Sigmoid colon (tissue), 7 donors: ENCODE measurements at places on chromosomes 11 and 22. TPM values are rescaled to one million over a fixed set of nuclear protein-coding genes. Genes with fewer than 3 reads are reported as not detected.

STIM1 gene
- polyA plus RNA-seq = 15.6 TPM

DNA sequence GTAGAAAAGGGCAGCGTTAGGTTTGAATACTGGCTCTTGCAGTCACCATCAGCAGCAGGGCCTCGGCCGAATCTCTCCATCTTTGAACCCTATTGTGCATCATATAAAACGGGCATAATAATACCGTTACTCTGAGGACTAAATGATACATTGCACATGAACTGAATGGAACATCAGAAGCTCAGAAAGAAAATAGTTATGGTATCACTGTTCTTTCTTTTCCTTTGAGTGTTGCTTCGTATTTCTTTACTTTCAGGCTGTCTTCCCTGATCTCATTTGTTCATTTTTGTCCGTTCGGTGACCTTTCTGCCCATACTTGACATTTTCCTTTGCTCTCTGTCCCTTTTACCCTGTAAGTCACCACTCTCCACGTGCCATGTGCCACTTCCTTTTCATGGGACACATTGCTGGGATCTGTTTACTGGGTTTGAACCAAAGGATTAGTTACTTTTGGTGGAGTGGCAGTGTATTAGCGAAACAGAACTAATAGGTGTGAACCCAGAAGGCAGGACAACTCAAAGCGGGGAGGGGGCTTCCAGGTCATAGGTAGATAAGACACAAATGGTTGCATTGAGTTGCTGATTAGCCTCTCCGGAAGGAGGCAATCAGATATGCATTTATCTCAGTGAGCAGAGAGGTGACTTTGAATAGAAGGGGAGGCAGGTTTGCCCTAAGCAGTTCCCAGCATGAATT is 717 bp upstream of the ZNF202 start:
- DNase-seq = no peak

DNA sequence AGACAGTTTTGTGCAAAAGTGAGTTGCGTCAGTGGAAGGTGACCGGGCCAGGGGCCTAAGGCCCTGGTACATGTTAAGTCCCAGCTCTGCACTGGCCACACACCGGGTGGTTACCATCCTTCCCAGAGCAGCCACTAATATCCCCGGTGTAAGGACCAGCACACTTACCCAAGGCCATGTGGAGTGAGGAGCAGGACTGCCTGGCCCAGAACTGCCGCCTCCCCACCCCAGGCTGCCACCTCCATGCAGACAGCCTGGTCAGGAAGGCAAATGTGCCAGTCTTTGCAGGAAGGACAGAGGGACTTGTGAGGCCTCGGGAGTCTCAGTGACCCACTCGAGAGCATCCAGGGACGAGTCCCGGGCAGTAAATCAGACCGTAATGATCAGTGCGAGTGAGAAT is 102.9 kb downstream of the MORC2 start:
- DNase-seq = peak; percentile 52

OR52I1 gene
- polyA plus RNA-seq = not detected

DNA sequence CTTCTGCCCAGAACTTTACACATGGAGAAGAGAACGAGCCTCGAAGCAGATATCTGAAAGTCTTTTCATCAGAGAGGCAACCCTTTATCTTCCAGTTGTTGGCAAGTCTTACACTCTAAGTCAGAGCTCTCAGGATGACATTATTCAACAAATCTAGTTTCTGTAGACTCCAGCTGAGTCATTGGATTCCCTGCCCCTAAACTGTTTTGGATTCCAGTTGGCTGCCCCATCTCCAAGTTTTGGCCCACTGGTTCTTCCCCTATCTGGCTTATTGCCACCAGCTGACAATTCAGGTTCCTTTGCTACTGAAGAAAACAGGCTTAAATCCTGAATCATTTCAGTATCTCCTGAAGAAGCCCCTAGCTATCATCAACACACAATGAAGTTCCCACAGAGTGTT is 14.2 kb downstream of the SAAL1 start:
- DNase-seq = no peak

TSPAN32 gene
- polyA plus RNA-seq = 4.6 TPM

GRCh38 chr11:72389116-72389515 is 45.2 kb downstream of the CLPB start:
- DNase-seq = no peak

OR52N5 gene
- polyA plus RNA-seq = not detected

HEPN1 gene
- 0.04 TPM for polyA plus RNA-seq

DNA sequence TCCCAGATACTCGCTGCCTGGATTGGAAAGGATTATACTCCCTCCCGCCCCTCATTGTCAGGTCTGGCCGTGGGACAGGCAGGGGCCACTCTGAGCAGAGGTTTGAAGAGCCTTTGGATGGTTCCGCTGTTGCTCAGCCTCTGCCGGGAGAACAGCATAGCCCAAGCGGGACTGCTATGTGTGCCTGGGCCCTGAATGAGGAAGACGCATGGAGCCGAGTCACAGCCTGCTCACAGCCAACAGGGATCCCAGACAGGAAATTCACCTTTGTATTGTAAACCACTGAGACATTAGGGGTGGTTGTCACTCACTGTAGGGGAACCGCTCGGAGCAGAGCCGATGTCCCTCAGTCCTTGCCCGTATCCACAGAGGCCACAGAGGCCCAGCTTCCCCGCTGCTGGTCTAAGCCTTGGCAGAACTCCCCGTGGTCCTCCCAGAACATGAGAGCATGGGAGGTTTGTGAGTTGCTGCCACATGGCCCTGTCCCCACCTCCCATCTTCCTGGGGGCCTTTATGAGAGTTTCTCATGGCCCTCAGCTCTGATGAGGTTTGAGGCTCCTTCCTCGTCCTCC is 10.7 kb upstream of the FAM118A start:
- DNase-seq = no peak

- no peak for DNase-seq
Observed at GRCh38 chr22:17436382-17436980, 67.2 kb downstream of the CECR2 start.

- no peak for DNase-seq
Observed at GRCh38 chr11:42043312-42043711, 583.9 kb upstream of the LRRC4C start.

HPX gene
- polyA plus RNA-seq = 0.69 TPM

DNA sequence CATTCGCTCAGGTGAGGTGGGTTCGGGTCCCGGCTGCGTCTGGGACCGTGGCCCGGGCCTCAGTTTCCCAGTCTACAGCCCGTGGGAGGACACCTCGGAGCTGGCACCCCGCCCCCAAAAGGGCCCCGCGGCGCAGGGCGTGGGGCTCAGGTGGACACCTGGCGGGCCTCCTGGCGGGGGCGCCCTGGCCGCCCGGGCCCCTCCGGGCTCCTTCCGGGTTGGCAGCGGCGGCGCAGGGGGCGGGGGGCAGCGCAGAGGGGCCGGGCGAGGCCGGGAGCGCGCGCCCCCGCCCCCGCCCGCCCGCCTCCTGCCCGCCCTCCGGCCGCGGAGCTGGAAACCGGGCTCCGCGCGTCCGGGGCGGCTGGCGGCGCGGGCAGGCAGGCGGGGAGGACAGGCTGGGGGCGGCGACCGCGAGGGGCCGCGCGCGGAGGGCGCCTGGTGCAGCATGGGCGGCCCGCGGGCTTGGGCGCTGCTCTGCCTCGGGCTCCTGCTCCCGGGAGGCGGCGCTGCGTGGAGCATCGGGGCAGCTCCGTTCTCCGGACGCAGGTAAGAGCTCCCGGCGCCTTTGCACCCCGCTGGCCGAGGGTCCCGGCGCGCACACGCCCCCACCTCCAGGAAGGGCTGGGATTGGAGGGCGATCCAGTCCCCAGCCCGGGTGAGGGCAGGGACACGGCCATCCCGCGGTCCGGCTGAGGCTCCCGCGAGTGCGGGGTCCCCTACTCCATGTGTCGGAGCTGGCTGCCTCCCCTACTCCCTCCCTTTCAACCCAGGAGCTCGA is at the start of gene EMID1:
EMID1 (plus strand) TSS at position 303 of the 778 bp plus-strand sequence; CDS start at position 446, 143 bp downstream.
- DNase-seq = peak; percentile 76

DNA sequence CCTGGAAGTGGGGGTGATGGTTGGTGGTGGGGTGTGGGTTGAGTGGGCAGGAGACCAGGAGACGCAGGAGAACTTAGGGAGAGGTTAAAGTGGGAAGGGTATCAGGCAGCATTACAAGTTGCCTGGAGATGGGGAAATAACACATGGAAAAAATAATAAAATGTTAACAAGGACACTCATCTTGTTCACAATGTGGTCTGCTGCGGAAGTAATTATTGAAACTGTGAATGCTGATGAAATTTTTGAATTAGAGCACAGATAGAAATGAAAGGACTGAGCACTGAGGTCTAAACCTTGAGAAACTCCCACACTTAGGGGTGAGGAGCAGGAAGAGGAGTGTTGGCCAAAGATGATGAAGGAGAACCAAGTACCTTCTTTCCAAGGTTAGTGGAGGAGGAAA is 346.0 kb upstream of the PLET1 start:
- DNase-seq = no peak

UBQLN3 gene
- polyA plus RNA-seq = not detected

- peak; percentile 84 for DNase-seq
Observed at GRCh38 chr11:46237248-46238077, 40.0 kb upstream of the CREB3L1 start.

KCNK7 gene
- not detected for polyA plus RNA-seq

GRCh38 chr22:41417622-41418390 is 28.8 kb downstream of the TOB2 start:
- DNase-seq = peak; percentile 99

GRCh38 chr11:71498091-71498490 is 29.0 kb upstream of the KRTAP5-7 start:
- no peak for DNase-seq

- no peak for DNase-seq
Observed at GRCh38 chr11:111413849-111414248, 34.8 kb upstream of the POU2AF1 start.

- no peak for DNase-seq
Observed at GRCh38 chr22:27801616-27802345, at the start of gene MN1. Gene MN1 (minus strand): TSS chr22:27801756. CDS start chr22:27800543, 1,213 bp downstream.

GRCh38 chr11:22666325-22666687 is at the start of gene GAS2:
Gene GAS2 (plus strand): TSS chr11:22666611. CDS start chr11:22674870, 8,259 bp downstream.
- no peak for DNase-seq

DNA sequence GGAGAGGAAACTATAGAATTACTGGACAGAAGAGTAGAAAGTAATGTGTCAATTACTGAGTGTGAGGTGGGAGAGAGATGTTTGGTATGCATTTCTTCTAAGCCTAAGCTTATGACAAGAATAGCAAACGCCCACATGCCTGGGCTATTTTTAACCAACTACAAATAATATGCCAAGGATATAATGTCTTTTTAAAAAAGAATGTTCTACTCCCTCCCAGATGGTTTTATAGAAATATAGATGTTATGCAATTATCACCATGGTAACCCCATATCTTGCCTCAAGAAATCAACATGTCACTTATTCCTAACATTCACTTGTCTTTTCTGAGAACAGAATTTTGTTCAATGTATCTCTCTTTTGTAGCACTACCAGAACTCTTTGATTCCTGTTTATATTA is 996.7 kb upstream of the CHORDC1 start:
- no peak for DNase-seq

DNA sequence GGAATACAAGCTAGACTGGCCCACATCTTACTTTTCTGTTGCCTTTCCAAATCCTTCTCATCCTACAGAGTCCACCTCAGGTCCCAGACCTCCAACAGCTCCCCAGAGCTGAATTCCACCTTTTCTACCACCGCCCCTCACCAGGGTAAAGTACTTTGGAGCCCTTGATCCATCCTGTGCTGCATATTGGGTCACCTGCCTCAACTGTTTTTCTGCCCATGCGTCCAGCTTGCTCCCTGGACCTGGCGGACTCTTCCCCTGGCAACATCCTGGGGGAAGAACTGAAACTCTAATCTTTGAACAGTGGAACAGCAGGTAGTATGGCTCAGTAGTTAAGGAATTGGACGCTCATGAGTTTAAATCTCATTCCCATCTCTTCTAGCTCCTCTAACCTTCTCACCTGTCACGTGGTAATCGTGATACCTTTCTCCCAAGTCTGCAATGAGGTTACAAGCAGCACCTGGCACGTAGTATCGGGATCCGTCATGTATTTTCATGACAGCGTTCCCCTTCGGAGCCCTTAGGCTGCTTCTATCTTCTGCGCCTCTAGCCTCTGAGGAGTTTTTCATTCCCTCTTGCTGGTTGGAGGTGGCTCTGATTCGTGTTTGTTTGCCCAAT is 98.1 kb downstream of the CEP164 start:
- no peak for DNase-seq

NEFH gene
- not detected for polyA plus RNA-seq

- DNase-seq = no peak
Observed at GRCh38 chr22:20471126-20471833, 24.3 kb downstream of the KLHL22 start.

SLC22A12 gene
- not detected for polyA plus RNA-seq

KCNK4 gene
- not detected for polyA plus RNA-seq

- no peak for DNase-seq
Observed at GRCh38 chr22:48828688-48829087, 999.0 kb downstream of the BRD1 start.

DNA sequence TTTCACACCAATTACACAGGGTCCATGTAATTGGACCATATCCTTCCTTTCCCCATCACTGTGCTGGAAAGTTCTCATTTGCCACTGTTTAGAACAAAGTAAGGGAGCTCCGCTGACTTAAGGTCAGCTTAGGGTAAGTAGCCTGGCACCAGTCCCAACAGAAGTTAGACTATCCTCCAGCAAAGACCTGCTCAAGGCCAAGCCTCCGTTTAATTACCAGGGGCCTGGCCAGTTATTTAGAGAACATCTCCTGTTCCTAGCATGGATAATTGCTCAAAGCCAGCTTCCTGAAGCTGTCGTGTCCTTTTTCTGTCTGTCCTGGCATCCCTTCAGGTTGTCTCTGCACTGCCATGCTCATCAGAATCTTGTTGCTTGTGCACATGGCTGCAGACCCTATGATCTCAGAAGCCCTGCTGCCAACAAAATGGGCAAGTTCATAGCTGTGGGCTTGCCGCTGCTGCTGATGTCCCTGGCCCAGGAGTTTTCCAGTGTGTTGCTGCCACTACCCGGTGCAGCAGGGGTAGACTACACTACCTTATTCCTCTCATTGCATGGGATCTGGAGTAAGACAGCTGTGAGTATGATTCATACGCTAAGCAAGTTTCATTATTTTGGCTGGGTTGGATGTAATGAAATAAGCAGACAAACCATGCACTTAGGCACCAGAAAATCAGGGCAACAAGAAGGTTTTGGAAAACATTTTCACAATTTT is 8.1 kb downstream of the OR8A1 start:
- no peak for DNase-seq

- peak; percentile 83 for DNase-seq
Observed at GRCh38 chr11:66336234-66337102, at the start of gene RIN1. Gene RIN1 (minus strand): TSS chr11:66336434. CDS start chr11:66336402, 32 bp downstream.

- DNase-seq = no peak
Observed at GRCh38 chr11:3148255-3148989, 16.7 kb downstream of the OSBPL5 start.

APOL4 gene
- 4.8 TPM for polyA plus RNA-seq

DNA sequence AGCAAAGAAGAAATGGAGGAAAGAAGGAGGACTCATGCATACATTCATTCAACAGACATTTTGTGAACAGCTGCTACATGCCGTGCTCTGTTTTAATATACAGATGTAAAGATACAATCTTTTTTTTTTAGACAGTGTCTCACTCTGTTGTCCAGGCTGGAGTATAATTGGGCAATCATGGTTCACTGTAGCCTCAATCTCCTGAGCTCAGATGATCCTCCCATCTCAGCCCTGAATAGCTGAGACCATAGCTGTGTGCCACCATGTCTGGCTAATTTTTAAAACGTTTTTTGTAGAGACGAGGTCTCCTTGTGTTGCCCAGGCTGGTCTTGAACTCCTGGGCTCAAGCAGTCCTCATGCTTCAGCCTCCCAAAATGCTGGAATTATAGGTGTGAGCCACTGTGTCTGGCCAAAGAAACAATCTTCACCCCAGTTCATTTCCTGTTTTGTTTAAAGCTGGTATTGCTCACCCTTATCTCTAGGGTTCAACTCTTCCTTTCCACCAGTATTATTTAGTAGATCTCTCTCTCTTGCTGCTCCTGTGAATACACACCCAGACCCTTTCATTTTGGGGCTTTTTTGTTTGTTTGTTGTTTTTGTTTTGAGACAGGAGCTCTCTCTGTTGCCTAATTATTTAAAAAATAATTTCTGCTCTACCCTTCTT is 69.8 kb downstream of the RNF169 start:
- DNase-seq = no peak

IGLL1 gene
- polyA plus RNA-seq = not detected
